ENCODE measurements at places on chromosomes 5 and 9. TPM values are rescaled to one million over a fixed set of nuclear protein-coding genes. Genes with fewer than 3 reads are reported as not detected.

SLC36A2 gene
- total RNA-seq, result not detected

SPATA31C1 gene
- total RNA-seq, result not detected

PCDHAC2 gene
- total RNA-seq, result 0.73 TPM

PLCXD3 gene
- total RNA-seq, result 0.12 TPM

CDK7 gene
- 44.5 TPM for total RNA-seq

SPATA31A3 gene
- total RNA-seq, result not detected

INSYN2B gene
- total RNA-seq, result 15.3 TPM

PTGDS gene
- 16.9 TPM for total RNA-seq

CDKN2A gene
- 17.2 TPM for total RNA-seq

PRLR gene
- total RNA-seq, result 3.2 TPM

PNPLA7 gene
- total RNA-seq, result 2.1 TPM

KIF4B gene
- under 0.01 TPM for total RNA-seq

AFAP1L1 gene
- 10.1 TPM for total RNA-seq

BAAT gene
- not detected for total RNA-seq

ACSL6 gene
- under 0.01 TPM for total RNA-seq

SH2D3C gene
- total RNA-seq, result 0.36 TPM

CAMK4 gene
- total RNA-seq, result 4.0 TPM

ZNF879 gene
- total RNA-seq, result 4.2 TPM

ZNF454 gene
- 0.85 TPM for total RNA-seq

SLC31A1 gene
- total RNA-seq, result 24.8 TPM

EIF4E1B gene
- total RNA-seq, result not detected

DMRT3 gene
- not detected for total RNA-seq

PCDHGA3 gene
- 4.9 TPM for total RNA-seq

FOXD4 gene
- 0.16 TPM for total RNA-seq

SLC6A3 gene
- not detected for total RNA-seq

AK8 gene
- 0.85 TPM for total RNA-seq

ARID3C gene
- total RNA-seq, result 0.32 TPM

COL15A1 gene
- 29.7 TPM for total RNA-seq

ATP10B gene
- not detected for total RNA-seq

ZER1 gene
- total RNA-seq, result 29.8 TPM

NELFB gene
- 56.8 TPM for total RNA-seq

ADGRD2 gene
- total RNA-seq, result not detected

TAS2R1 gene
- not detected for total RNA-seq

All from hair follicle dermal papilla cell (primary cell).